Activated CD4-positive, alpha-beta T cell treated with anti-CD3 and anti-CD28 coated beads, Interleukin-2, amount 50 U/mL, for 16 hours (primary cell): ENCODE measurements at places on chromosomes 7 and 10.

DNA sequence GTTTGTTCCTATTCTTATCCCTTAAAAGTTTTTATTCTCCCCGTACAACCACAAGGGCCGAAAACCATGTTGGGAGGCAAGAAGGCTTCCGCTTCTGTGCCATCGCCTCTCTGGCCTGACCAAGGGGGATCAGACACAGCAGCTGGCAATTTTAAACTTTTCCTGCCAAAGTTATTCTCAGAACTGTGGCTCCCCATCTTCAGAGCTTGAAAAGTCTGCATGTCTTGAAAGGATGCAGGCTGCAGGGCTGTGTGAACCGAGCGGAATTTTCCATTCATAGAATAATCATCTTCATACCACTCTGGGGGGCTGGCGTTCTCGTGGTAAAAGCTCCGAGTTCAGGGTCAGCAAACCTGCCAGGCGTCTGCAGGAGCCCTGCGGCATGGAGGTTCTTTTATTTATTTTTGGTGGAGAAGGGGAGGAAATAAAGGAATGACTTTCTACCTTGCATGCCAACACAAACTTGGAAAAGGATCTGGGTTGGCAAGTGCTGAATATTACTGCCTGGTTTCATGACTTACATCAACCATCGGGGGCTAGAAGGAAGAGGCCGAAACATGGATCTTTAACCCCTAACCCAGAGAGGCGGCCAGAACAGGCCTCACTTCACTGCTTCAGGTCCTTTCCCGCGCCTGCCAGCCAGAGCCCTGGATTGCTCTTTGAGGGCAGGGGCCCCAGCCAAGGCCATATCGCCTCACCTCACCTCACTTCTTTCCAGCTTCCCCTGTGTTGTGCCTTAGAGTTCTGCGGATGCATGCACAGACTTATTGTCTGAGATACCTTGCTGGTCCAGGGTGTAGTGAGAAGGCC lies 3.0 kb upstream of the NANOS1 start:
- DNase-seq, result no peak

DNA sequence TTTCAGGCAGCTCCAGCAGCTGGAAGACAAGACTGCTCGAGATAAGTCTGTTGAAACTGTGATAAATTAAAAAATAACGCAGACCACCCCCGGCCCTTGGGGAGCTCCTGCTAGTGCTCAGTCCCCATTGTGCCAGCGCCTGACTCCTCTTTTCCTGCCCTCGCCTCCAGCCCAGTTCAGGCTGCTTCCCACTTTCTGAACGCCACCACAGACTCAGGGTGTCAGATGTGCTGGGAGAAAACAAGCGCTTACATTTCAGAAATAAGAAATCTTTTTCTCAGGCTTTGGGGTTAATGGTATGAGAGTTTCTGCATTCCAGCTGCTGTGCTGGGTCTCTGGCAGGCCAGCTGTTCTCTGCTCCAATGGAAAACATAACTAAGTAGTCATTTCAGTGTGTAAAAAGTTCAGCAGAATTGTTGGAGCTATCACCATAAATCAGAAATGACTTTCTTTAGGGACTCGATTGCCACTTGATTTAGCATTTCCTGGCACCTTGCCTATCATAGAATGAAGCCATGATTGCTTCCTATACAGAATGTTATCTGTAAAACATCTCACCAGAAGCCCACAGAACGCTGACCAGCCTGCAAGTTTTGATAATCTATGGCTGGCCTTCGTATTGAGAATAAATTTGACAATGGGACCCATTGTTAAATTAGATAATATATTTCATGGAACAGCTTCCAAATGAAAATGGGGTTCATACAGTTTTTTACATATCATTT lies 257.0 kb upstream of the ZNF32 start:
- no peak for DNase-seq

- DNase-seq, result no peak
These were observed 130.9 kb downstream of the CACNA2D1 start for GRCh38 chr7:82312646-82313045.

- DNase-seq, result no peak
These were observed 99.7 kb upstream of the CCDC6 start for GRCh38 chr10:60006062-60006461.

DNA sequence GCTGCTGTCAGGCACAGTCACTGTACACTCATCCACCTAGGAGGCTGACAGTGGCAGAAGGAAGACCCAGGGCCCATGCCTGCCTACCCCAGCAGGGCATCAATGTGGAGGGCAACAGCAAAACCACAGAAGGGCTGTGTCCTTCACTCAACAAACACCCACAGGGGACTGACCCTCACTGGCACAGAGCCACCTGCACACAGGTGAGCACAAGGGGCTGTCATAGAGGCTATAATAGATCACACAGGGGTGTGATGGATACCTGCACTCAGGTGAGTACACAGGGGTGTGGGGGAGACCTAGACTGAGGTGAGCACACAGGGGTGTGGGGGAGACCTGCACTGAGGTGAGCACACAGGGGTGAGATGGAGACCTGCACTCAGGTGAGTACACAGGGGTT lies 132.8 kb upstream of the TCERG1L start:
- DNase-seq, result no peak

DNA sequence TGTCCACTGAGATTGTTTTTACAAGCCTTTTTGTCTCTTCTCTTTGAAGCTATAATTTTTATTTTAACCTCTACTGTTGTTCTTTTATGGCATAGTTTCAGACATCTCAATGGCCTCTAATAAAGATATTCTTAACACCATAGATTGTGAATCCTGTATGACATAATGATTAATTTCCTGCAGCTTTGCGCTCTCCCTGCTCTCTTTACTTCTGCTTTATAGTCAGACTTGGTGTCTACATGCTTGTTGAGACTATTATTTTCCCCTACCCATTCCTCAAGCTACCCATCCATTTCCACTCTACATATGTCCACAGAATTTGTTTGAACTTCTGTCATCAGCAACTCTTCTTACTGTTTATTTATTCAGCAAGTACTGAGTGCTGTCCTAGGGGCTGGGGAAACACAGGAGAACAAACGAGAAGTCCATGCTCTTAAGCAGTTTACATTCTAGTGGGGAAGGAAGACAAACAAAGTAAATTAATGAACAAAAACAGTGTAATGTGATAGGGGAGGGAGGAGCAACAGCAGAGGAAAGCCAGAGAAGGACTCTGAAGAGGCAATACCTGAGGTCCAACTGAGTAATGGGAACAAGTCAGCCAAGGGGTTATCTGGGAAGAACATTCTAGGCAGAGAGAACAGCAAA lies 110.1 kb downstream of the CDK14 start:
- DNase-seq, result no peak

- no peak for DNase-seq
These were observed 51.4 kb upstream of the DNAJC1 start for GRCh38 chr10:22054961-22055360.

GRCh38 chr10:102406815-102407214 lies 11.3 kb downstream of the NFKB2 start:
- DNase-seq, result no peak

DNA sequence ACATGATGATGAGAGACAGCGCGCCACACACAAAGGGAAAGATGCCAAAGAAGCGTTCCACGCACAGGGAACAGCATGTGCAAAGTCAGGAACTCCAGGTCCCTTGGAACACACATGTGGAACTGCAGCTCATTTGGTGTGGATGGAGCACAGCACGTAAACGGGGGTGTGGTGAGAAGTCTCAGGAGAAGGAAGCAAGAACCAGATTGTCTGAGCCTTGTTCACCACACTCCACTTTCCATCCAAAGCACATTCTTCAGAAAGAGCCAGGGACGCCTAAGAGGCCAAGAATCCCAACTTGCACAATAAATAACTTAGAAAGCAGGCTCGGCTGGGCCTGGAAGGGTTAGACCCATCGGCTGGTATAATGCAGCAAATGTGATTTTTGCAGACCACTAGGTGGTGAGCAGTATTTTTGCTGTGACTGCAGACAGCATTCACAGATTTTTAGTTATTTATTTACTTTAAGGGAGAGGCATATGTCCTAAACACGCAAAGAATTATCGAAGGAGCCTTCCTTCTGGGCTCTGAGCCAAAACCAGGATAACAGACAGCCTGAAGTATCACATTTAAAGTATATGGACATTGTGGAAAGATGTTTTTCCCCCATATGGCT lies 27.9 kb upstream of the ASCC1 start:
- DNase-seq, result no peak

DNA sequence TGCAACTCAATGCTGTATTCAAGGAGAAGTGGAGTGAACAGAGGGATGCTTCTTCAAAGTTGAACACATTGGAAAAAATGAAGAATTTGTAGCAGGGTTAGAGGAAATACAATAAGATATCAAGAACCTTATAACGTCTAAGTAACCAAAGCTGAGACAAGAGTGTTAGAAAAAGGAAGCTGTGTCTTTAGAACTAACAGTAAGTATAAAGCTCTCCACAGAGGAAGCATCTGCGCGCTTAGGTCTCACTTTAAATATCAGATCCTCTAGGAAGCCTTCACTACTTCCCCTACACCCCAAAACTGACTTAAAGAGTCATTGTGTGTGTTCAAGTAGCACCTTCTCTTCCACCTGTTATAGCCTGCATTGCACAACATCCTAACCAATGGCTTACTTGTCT lies 43.0 kb downstream of the CH25H start:
- no peak for DNase-seq

- no peak for DNase-seq
These were observed 290.2 kb downstream of the FGFR2 start for GRCh38 chr10:121308020-121308419.

GRCh38 chr10:12340937-12341336 lies 8.4 kb upstream of the CAMK1D start:
- no peak for DNase-seq

GRCh38 chr7:3649250-3649649 lies 348.2 kb downstream of the SDK1 start:
- no peak for DNase-seq

- no peak for DNase-seq
These were observed 69.7 kb downstream of the CD36 start for GRCh38 chr7:80708123-80708522.

- DNase-seq, result no peak
These were observed 713 bp downstream of the CLDN4 start for GRCh38 chr7:73831584-73831833.

DNA sequence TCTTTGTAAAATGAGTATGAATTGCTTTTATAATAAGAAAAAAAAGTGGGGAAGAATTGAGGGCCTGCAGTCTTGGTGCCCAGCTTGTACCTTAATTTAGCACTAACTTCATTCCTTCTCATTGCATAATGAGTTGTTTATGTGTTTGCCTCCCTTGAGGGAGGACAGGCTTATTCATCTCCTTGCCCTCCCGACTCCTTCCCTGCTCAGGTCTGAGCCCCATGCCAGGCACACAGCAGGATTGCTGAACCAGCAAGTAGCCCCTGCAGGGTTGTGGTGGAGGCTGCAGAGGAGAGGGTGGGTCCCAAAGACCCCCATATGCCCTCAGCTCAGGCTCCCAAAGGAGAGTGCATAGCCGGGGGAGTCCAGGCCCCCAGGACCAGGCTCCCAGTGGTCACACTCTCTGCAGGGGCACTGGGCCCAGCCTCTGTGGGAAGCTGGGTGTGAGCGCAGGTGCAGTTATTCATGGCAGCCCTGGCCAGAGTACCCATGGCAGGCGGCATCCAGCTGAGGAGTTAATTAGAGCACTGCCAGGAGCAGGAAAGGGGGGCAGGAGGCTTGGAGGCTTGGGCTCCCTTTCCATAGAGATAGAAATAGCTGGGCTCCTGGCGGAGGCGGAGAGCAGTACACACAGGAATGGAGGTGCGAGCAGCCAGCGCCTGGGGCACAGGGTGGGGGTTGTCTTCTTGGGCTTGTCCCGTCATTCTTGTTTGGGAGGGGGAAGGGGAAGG lies 28.2 kb upstream of the GOLGA7B start:
- DNase-seq, result no peak

DNA sequence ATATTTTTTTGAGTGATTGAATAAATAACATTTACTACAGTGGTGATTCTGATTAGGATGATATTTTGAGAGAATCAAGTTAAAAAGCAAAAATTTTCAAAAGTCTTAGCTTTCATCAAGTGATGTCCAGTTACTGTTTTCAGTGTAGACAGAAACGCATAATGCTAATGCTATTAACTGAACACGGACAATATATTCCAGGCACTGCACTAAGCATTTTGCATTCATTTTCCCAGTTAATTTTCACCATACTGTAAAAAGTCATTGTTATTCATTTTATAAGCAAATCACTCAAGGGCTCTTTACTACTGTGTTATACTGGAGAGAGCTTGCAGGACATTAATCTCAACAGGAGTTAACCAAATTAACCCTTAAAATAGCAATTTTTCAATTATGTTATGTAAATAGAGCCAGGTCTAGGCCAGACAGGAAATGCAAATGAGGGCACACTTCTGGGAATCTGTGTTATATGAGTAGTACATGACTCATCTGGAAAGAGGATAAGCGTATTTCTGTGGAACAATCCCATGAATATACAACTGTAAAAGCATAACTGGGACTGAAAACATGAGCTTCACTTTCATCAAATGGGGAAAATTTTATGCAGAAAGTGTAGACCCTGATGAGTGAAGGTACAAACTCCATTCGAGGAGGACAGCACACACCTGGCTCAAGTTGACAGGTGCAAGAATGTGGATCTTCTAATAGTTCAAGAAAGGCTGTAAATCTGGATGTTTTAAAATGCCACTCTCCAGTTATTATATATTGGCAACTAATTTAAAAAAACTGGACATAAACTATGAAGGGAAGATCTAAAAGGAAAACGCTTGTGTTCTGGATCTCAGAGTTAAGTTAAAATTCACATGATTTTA lies 75.4 kb downstream of the ANK3 start:
- peak; percentile 52 for DNase-seq

GRCh38 chr10:72315054-72315453 lies 39.7 kb downstream of the DNAJB12 start:
- DNase-seq, result no peak
